ENCODE measurements at places on chromosomes 6 and 20. TPM values are rescaled to one million over a fixed set of nuclear protein-coding genes. Genes with fewer than 3 reads are reported as not detected.

Gene ESR1
- 0.49 TPM for total RNA-seq

Gene TFAP2C
- total RNA-seq: 7.3 TPM

Gene KATNA1
- total RNA-seq: 31.5 TPM

Gene THBD
- 30.9 TPM for total RNA-seq

Gene TMEM242
- total RNA-seq: 5.7 TPM

Gene JPH2
- total RNA-seq: 1.3 TPM

Gene TRIM10
- not detected for total RNA-seq

Gene BMP7
- not detected for total RNA-seq

Gene TRIM15
- total RNA-seq: not detected

Gene RIPOR3
- total RNA-seq: not detected

Gene PROKR2
- total RNA-seq: not detected

Gene DEFB132
- total RNA-seq: not detected

Gene FAXC
- 1.4 TPM for total RNA-seq

Gene PRDM13
- not detected for total RNA-seq

Gene RAD21L1
- total RNA-seq: not detected

Gene PTGIS
- not detected for total RNA-seq

Gene SAMD5
- 1.8 TPM for total RNA-seq

Gene SRMS
- 0.39 TPM for total RNA-seq

Gene CLPSL1
- not detected for total RNA-seq

Gene FILIP1
- not detected for total RNA-seq

Gene SPO11
- not detected for total RNA-seq

Gene FOXC1
- 3.5 TPM for total RNA-seq

Gene AAR2
- 21.6 TPM for total RNA-seq

Gene PPP1R3G
- 0.04 TPM for total RNA-seq

Gene ZC2HC1B
- not detected for total RNA-seq

Gene PSORS1C2
- not detected for total RNA-seq

Gene CST4
- not detected for total RNA-seq

Gene SLC17A9
- total RNA-seq: 0.34 TPM

Gene SASH1
- total RNA-seq: 3.0 TPM

Gene SLC13A3
- total RNA-seq: 7.9 TPM

Gene BPI
- total RNA-seq: not detected

Gene PACRG
- total RNA-seq: 2.3 TPM

Gene NINL
- 6.3 TPM for total RNA-seq

Gene RBBP9
- total RNA-seq: 16.2 TPM

Gene HSPA1L
- 0.62 TPM for total RNA-seq

Gene CPXM1
- total RNA-seq: not detected

Gene COX7A2
- total RNA-seq: 384 TPM

Gene GJA1
- 78.1 TPM for total RNA-seq
